Activated naive CD4-positive, alpha-beta T cell treated with anti-CD3 and anti-CD28 coated beads, Interleukin-2, amount 50 U/mL, for 72 hours (primary cell): ENCODE measurements at places on chromosomes 12 and 14.

- DNase-seq = no peak
These were observed 1.4 kb downstream of the KRT5 start for GRCh38 chr12:52518574-52519386.

DNA sequence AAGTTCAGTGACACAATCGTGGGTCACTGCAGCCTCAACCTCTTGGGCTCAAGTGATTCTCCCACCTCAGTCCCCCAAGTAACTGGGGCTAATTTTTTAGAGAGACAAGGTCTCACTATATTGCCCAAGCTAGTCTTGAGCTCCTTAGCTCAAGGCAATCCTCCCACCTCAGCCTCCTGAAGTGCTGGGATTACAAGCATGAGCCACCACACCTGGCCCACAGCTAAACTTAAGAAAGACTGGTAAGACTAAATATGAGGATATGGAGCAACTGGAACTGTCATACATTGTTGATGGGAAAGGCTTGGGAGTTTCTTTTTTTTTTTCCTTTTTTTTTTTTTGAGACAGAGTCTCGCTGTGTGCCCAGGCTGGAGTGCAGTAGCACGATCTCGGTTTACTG lies 34.0 kb downstream of the VRTN start:
- DNase-seq = no peak

GRCh38 chr14:72177251-72177650 lies 245.0 kb downstream of the RGS6 start:
- DNase-seq = no peak

DNA sequence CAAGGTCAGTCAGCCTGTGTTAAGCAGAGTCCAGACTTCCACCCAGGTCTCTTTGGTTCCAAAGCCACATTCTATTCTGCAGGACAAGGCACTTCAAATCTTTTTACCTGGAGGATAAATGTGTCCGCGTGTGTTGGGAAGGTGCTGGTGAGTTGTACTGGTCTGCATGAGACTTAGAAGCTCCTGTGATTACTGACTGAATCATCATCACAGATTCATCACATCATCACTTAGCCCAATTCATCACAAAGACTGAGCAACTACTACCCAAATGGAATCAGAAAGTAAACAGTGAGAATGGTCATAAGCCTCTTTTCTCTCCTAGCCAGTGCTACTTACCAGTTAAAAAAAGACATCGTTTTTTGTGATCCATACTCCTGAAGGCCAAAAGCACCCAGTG lies 5.3 kb downstream of the SLC15A5 start:
- no peak for DNase-seq

DNA sequence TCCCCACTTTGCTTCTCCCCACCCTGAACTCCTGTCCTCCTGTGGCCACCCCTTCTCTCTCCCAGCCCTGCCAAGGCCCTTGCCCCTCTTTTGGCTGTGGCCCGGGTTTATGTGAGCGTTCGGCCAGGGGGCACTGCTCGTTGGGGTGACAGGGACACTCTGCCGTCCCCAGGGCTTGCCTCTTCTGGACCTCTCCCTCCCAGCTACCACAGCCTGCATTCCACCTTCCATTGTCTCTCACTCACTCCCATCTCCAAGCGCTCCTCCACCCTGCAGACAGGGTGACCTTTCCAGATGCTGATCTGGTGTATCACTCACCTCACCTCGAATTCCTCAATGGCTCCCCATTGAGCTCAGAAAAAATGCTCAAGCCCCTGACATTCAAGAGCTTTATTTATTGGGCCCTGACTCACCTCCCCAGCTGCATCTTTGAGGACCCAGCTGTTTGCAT lies 1.4 kb downstream of the SERPINA9 start:
- no peak for DNase-seq
